ENCODE measurements at places on chromosomes 5 and 9.

DNA sequence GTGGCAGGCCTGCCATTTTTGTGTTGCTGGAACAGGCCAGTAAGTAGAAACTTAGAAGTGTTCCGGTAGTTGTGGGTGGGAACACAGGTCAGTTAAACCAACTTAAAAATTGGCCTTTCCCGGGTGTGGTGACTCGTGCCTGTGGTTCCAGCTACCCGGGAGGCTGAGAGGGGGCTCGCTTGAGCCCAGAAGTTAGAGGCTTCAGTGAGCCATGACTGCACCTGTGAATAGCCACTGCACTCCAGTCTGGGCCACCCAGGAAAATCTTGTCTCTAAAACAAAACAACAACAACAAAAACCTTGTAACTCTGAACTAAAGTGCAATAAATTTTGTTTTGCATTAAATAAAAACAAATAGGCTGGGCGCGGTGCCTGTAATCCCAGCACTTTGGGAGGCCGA is 1.4 kb upstream of the NHP2 start:
- no peak for DNase-seq

DNA sequence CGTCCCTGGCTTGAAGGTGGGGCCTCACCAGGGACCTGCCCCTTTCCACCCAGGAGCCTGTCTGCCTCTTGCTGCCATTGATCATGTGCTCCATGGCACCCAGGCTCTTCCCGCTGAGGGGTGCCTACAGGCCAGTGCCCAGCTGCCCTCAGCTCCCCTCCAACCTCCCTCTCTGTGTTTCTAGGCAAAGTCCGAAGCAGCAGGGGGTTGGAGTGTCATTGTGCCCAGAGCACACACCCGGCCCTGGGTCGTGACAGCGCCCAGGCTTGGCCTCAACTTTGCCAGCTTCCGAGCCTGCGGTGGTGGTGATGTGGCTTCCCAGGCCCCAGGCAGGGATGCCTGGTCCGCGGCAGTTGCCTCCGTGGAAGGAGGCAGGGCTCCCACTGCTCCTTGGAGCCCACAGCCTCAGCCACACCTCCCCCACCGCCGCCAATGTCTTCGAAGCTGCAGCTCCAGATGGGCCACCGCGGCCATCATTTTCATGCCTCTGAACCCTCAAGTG is 52.4 kb downstream of the GTF3C4 start:
- DNase-seq, result no peak

- no peak for DNase-seq
These were observed 574.7 kb upstream of the SEMA6A start for GRCh38 chr5:117149312-117149711.

GRCh38 chr9:99040911-99041582 is 63.9 kb upstream of the TGFBR1 start:
- DNase-seq, result no peak

DNA sequence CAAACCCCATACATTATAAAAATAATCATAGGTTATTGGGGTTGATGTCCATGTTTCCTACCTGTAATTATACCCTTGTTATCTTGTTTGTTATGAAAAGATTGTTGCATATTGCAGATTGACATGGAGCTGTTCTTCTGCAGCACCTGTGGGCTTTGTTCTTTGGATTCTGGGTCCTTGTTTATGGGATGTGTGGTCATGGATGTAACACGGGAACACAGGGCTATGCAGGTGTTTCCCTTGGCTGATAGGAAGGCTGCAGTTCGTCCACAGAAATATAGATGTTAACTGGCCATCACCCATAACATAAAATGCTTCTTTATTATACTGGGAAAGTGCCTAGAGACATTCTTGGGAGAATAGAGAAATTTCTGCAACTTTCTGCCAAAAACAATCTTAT is 77.9 kb downstream of the FBXL7 start:
- no peak for DNase-seq

- no peak for DNase-seq
These were observed 178.4 kb downstream of the MACROH2A1 start for GRCh38 chr5:135220394-135221186.

DNA sequence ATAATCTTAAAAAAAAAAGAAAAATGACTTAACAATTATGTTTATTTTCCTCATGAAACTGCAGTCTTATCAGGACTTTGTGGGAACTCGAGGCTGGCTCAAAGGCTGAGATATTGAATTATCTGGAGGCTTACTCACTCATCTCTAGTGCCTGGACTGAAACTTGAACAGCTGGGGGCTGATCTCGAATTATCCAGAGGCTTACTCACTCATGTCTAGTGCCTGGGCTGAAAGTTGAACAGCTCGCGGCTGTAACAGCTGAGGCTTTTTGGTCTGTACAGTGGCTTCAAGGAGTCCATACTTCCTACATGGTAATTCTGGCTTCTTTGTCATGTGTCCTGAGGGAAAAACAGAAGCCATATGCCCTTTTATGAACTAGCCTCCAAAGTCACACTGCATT is 371.9 kb downstream of the CETN3 start:
- DNase-seq, result no peak

- no peak for DNase-seq
These were observed 244.9 kb downstream of the DMAC1 start for GRCh38 chr9:7554699-7555098.

Measured in NCI-H446 treated with DMSO at 0.1 percent for 48 hours (cell line).